NCI-H1694 (cell line): ENCODE measurements at places on chromosomes 7 and 10.

DNA sequence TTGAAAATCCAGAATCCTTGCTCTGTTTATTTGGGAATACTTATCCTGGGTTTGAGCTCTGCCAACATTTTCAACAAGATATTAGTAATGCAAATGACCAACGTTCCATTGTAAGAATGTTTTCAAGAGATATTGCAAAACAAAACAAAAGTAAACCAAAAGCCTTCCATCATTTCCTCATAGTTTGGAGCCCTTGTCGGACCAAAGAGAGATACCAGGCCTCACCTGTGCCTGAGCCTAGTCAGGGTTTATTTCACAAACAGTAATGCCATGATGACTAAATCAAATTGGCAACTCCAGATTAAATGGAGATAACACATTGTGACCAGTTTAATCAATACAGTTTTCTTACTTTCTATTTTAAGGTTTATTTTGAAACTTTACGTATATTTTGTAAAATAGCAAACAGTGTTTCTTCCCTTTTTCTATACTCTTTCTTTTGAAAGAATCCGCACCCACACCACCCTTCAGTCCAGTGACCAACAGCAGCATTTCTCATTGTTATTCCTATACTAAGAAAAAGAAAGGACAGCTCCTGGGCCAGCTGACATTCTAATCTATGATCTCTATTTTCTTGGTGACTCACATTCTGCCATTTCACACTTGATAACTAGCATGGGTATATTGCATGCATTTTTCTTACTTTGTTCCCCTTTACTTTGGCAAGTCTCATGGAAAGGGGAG lies 168.5 kb upstream of the MEOX2 start:
- no peak for DNase-seq

GRCh38 chr10:32318476-32318896 lies 28.5 kb downstream of the EPC1 start:
- no peak for DNase-seq

GRCh38 chr10:121609426-121610380 lies 11.5 kb upstream of the FGFR2 start:
- DNase-seq, result no peak

DNA sequence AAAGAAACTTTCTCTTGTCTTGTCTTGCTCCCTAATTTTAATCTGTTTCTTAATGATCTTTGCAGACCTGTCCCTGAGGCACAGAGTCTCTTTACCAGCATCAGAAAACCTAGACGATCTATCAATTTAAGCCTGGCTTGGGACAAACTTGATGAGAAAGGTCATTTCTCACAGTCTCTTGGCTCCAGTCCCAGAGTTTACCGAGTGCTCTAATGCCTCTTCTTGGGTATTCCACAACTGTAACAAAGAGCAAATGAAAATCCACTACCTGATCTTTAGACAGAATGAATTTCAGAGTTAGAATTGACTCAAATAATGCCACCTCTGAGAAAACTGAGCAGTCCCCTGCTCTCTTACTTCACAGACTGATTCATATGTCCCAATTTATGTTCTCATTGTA lies 106.4 kb upstream of the DNAJB12 start:
- DNase-seq, result no peak

GRCh38 chr10:10520491-10521385 lies 496.9 kb upstream of the CELF2 start:
- DNase-seq, result no peak

DNA sequence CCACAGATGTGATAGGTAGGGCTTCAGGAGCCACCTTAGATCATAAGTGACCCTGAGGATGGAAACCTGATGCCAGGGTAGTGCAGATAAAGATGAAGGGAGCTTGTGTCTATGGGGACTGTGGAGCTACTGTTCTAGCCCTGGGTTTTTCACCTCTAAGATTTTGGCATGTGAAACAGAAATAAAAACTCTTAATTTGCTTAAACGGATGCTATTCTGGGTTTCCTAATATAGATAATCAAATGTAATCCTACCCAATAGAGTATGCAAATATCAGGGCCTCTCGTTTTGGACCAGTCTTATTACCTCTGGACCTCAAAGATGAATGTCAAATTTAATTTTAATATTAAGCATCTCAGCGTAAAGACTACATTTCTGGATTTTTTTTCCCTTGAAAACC lies 49.3 kb downstream of the ABCB4 start:
- no peak for DNase-seq

DNA sequence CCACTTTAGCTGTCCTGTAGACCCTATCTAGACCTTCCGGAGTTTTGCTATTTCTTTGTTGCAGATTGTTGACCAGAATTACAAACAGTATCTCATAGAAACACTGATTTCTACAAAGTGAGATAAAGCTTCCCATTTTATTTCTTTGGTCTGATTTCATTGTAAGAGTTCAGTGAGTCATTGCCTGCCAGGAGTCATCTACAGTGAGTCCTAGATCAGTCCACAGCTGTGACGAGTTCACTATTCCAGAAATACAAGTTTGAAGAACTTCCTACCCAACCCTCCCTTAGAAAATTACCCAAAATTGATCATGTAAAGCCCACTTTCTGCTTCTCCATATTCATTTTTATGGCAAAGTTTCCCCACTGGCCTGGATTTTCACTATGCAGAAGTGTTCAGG lies 905.5 kb downstream of the CNTNAP2 start:
- DNase-seq, result no peak

GRCh38 chr10:46293832-46294640 lies 7.2 kb downstream of the ANTXRL start:
- no peak for DNase-seq

GRCh38 chr10:92848037-92848440 lies 281 bp upstream of the EXOC6 start:
- DNase-seq, result no peak

DNA sequence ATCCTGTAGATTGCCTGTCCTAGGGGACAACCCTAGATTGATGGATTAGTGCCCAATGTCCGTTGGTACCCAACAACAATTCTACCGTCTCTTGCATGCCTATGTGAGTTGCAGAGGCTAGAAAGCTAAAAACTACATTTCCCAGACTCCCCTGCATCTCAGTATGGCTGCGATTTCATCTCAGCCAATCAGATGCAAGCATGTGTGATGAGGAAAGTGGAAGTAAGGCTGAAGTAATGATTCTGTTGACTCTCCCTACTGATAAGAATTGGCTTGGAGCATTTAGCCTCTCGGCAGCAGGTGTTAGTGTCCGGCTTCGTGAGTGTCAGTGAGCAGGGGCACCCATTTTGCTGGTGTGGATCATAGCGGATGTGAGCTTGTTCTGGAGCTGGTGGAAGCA lies 171.9 kb downstream of the FGFR2 start:
- no peak for DNase-seq

GRCh38 chr10:92929896-92930295 lies 81.6 kb downstream of the EXOC6 start:
- no peak for DNase-seq

DNA sequence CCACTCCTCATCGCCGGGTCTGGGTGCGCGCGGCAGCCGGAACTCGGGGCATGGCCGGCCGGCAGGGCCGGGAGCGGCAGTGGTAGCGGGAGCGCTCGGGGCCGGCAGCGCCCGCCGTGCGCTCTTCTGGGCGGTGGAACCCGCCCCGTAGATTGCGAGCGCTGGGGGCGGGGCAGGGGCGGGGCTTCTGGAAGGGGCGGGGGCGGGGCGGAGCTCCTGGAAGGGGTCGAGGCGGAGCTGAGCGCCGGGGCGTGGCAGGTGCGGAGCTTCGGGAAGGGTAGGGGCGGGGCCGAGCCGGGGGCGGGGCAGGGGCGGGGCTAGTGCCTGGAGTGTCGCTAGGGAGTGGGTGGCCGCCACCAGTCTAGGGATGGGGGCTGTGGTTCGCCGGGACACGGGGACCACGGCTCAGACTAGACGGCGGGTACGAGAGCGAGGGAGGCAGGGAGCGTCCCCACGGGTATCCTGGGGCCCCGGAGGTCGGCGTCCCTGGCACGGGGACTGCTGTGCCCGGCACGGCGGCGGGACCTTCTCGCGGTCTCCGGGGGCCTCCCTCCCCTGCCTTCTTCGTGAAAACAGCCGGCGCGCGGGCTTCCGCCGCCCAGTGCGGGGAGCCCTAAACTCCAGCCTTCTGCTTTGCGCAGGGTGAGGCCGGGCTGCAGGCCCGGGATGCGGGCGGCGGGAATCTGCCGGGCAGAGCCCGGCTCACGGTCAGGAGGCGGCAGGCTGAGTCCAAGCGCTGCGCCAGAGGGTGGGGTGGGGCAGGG lies at the start of gene STK32C:
Gene STK32C, minus strand, starts transcription at position 128 of the 764 bp plus-strand sequence. Its CDS starts 117 bp downstream, at position 11.
- DNase-seq, result peak; percentile 35

DNA sequence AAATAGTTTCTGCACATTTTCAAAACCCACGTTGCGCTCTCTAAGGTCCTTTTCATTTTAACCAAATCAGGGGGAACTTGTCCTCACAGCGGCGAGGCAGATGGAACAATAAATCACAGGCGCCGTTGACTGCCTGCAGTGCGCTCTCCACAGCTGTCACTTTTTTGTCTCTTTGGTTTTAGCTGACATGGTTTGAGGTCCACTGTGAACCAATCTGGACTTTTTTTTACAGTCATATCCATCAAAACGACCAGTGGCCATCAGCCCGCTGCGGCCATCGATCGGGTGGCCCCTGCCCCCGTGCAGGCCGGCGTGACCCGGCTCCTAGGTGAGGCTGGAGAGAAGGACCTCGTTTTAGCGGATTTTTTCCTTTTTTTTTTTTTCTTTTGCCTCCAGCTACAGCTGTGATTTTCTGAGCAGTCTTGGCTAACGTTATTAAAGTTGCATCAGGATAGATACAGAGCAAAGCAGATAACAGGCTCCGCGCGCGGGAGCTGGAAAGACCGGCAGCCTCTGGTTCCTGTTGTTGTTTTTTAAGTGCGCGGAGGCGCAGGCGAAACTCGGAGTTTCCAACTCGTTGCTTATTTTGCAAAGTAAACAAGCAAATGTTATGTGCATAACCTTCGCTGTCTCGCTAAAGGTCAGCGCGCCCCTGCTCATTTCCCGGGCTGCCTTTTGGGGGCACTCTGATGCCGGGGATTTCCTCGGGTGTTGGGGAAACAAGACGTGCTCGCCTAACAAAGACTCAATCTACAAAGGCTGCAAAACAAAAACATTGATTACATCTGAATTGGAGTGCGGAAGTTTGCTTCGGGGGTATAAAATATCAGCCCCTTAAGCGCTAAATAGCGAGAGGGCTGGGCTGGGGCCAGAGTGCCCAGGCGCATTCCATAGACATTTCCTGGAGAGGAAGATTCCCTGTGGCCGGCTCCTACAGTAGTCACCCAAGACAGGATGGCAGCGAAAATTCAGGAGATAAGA lies 414.8 kb upstream of the MKI67 start:
- DNase-seq, result peak; percentile 62

DNA sequence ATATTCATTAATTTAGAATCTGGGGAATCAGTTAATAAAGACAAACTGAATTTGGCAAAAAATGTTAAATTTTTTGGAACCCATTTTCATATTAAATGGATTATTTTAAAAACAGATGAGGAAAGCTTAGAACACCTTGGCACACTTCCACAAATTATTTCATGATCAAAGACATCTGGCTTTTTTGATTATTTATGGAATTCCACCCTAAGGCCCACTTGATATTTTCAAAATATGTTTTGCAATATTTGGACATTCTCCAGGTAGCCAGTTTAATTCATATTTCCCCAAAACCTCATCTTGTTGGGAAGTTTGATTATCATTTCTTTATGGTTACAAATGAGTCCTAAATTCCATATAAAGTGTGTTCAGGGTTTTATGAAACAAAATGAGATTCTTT lies 129.9 kb downstream of the DOCK4 start:
- DNase-seq, result no peak

DNA sequence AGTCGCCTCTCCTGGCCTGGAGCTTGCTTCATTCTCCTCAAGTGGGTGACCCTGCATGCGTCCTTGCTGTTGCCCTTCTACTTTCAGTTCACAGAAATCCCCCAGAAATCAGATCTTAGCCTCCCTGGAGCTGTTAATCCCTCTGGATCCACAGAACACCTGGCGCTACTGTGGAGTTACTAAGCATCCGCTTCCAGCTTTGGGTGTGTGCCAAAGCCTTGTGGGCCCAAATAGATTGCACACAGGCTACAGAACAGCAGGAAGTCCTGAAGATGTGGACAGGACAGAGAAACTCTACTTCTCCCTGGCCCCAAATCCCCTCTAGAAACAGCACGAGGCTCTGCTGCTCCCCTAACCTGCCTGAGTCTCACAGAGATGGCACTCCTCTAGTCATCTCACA lies 36.6 kb upstream of the PDLIM1 start:
- peak; percentile 64 for DNase-seq

- no peak for DNase-seq
These were observed 35.4 kb downstream of the PAXIP1 start for GRCh38 chr7:154967401-154967955.

- no peak for DNase-seq
These were observed 7.4 kb downstream of the AVL9 start for GRCh38 chr7:32502728-32503127.

DNA sequence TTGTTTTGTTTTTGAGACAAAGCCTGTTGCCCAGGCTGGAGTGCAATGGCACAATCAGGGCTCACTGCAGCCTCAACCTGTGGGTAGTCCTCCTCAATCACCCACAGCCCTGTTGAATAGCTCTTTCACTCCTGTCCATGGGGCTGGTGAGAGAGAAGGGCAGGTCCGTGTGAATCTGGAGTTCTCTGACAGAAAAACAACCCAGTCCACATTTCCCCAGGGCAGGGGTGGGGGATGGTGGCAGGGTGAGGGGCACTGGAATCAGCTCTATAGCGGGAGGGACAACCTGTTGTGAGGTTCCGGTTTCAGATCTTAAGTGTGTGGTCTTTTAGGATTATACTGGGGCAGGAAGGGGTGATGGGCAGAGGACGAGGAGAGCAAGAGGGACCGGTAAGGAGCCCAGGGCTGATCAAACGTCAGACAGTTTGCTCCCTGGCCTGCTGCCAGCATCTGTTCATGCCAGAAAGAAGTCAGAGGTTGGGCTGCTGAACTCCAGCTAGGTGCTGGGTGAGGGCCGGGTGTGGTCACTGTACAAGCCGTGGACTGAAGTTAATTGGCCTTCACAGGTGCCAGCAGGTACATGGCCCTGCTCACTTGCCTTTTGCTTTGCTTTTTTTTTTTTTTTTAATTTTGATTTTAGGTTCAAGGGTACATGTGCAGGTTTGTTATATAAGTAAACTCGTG lies 33.2 kb upstream of the MKRN1 start:
- DNase-seq, result peak; percentile 5

- no peak for DNase-seq
These were observed 1.1 kb downstream of the PSMA2 start for GRCh38 chr7:42930889-42931288.

GRCh38 chr10:1893941-1894340 lies 156.6 kb upstream of the ADARB2 start:
- no peak for DNase-seq

GRCh38 chr10:94172332-94172731 lies 178.6 kb downstream of the PLCE1 start:
- DNase-seq, result no peak
